ENCODE measurements at places on chromosomes 4 and X.

GRCh38 chrX:47573341-47574075, 8.7 kb upstream of the TIMP1 start:
- peak; percentile 84 for DNase-seq

GRCh38 chr4:15636818-15637217, 18.3 kb downstream of the FBXL5 start:
- no peak for DNase-seq

GRCh38 chrX:11770320-11770719, 12.3 kb downstream of the MSL3 start:
- peak; percentile 71 for DNase-seq

GRCh38 chrX:110836451-110836850, 40.8 kb upstream of the CHRDL1 start:
- no peak for DNase-seq

DNA sequence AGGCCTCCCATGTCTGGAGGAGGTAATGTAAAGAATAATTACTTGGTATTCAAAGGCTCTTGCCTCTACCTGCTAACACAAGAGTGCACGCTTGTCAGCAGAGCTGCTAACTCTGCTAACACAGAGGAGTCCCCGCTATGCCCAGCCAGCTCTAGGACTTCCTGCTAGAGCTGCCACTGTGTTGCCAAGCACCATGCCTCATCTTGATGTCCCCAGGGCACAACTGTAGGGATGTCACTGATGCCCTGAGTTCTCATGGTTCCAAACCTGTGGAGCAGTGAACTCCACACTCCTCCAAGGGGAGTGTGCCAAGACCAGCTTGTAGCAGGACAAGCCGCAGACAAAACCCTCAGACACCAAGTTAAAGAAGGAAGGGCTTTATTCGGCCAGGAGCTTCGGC, 55.3 kb upstream of the CLDN24 start:
- no peak for DNase-seq

DNA sequence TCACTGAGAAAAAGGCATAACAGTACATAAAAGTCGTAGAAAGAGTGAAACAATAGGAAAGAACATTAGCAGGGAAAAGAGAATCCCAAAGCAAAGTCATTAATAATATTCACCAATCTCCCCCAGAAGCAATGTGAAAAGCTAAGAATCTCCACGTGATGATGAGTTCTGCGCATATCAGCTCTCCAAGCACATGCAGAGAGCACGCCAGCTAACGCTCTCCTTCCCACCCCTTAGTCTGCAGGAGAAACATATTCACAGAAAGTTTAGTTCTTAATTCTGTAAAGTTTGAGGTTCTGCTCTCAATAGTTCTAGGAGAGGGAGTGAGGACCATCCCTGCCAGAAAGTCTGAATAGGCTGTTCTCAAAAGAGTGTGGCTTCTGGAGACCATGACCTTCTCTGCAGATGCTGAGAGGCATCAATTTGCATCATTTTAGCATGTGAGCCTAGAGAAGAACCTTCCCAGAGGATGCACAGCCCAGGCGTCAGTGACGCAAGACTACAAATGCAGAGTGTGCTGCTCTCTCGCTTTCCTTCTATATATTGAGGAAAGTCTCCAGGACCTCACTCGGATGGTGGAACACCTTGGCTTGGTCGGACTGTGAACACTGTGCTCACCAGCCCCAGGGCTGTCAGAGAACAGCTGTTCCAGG, 51.3 kb upstream of the AFAP1 start:
- no peak for DNase-seq

DNA sequence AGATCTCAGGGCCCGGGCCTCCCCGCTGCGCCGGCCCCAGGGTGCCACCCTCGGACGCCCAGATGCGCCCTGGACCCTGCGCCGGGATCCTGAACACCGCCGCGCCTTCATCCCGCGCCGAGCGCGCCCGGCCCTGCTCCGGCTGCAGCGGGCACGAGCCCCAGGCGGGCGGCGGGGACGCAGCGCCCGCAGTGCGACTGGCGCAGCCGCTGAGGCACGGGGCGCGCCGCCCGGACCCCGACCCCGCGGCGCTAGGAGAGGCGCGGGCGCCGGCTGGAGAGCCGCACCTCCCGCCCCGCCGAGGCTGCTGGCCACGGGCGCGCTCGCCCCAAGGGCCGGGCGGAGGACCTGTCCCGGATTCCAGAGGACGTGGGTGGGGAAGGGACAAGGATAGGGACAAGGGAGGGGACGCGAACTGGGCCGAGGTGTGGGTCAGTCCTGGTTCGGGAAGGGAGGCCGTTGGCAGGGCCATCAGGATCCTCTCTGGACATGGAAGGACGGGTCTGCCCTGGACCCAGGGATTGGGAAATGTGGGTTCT, 1.1 kb downstream of the ZFYVE28 start:
- DNase-seq, result peak; percentile 43

- DNase-seq, result no peak
Measured at GRCh38 chrX:13091111-13091765, 46.8 kb upstream of the FAM9C start.
